ENCODE measurements at places on chromosomes 2 and 18.

GRCh38 chr2:205610437-205610836 lies 71.9 kb upstream of the NRP2 start:
- DNase-seq: no peak

GRCh38 chr2:213010106-213010779 lies 141.2 kb downstream of the IKZF2 start:
- DNase-seq: no peak

DNA sequence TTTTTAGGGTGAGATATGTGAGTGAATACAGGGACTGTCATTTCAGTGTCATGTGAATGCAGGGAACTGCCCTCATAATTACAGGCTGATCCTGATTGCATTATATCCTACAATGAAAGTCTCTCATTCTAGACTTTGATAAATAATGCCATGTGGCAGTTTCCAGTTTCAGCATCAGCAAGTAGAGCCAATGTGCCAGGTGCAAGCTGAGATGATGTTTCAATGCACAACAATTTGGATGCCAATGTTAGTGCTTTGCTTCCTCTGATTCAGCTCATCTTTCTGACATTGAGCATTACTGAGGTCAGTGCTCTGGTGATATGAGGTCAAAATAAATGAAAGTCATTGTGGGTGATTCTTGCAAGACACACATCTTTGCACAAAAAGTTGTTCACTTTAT lies 63.7 kb upstream of the TFPI start:
- no peak for DNase-seq

DNA sequence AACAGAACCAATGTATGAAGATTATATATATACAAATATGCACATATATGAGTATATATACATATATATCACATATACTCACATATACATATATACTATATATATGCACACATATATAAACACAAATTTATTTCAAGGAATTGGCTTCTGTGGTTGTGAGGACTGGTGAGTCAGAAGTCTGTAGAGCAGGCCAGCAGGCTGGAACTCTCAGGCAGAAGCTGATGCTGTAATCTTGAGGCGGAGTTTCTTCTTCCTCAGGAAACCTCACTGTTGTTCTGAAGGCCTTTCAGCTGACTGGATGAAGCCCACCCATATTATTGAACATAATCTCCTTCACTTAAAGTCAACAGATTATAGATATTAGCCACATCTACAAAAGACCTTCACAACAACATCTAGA lies 143.9 kb upstream of the CREB1 start:
- no peak for DNase-seq

- DNase-seq: no peak
Observed at GRCh38 chr2:138101718-138102117, 137.4 kb downstream of the HNMT start.

- no peak for DNase-seq
Observed at GRCh38 chr2:46735730-46736493, 179.7 kb downstream of the MCFD2 start.

- no peak for DNase-seq
Observed at GRCh38 chr2:98726205-98726604, 4.7 kb downstream of the MGAT4A start.

- no peak for DNase-seq
Observed at GRCh38 chr2:111663471-111664274, 220.3 kb downstream of the ANAPC1 start.

- DNase-seq: no peak
Observed at GRCh38 chr2:218569661-218570500, 1.2 kb downstream of the CNOT9 start.

DNA sequence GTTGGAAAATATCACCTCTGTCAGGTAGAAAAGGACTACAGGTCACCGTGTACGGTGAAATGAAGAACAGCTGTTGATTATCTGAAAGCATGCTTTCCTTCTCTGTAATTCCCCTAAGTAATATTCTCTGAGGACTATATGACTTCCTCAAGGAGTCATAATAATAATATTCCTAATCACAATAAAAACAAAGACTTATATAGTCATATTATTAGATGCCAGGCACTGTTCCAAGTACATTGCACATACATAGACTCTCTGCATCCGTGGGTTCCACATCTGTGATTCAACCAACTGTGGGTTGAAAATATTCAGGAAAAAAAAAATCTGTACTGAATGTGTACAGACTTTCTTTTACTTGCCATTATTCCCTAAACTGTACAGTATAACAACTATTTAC lies 512.4 kb upstream of the ID2 start:
- DNase-seq: no peak

GRCh38 chr2:71071681-71072398 lies 3.4 kb downstream of the NAGK start:
- no peak for DNase-seq

DNA sequence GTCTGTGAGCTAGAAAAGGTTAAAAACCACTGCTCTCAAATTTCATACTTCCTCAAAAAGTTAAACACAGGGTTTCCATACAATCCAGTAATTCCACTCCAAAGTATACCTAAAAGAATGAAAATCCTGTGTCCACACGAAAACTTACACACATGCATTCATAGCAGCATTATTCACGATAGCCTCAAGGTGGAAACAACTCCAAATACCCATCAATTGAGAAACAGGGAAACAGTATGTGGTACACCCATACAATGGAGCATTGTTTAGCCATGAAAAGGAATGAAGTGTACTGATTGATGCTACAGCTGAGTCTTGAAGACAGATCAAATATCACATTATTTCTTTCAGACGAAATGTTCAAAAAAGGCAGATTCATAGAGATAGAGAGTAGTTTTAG lies 36.7 kb downstream of the UXS1 start:
- DNase-seq: no peak

GRCh38 chr18:57856557-57857280 lies 53.6 kb upstream of the ATP8B1 start:
- peak; percentile 94 for DNase-seq

Measured in NCI-H1417 treated with DMSO at 0.1 percent for 48 hours (cell line).